ENCODE measurements at places on chromosomes 6 and 20.

DNA sequence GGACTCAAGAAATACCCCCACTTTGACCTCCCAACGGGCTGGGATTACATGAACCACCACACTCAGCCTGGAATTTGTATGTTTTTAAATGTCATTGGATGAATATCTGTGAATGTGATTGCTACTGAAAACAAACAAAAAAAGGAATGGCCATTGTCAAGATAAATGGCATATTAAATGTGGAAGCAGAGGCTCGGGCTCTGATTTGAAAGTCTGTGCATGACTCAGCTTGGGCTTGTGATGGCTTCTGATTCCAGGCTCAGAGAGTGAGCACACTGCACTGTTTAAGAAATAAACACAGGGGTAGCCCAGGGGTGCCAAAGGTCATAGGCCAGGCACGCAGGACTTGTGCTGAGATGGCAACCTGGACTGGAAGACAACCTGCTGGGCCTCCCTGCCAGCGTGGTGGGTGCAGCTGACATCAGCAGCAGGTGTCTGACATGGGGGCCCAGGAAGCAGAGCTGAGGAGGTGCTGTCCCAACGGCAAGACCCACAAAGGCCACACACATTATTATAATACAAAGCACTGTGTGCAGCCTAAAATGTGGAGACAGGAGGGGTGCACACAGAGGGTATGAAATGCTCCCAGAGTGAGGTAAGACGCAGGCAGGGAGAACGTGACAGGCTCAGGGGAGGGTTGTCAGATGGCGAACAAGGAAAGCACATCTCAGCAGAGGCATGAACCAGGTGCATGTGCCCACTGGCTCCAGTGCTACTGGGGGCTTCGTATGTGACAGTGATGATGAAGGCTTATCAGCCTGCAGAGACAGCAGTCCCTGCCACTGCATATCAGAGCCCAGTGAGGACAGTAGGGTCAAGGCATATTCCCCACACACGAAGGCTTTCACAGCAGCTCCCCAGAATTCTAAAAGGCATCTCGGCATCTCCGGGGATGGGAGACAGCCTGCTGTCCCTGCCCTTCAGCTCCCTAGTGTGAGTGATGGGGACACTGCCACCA, 169.4 kb downstream of the SYNDIG1 start:
- DNase-seq: no peak

GRCh38 chr6:2510316-2510715, 240.4 kb downstream of the MYLK4 start:
- DNase-seq: no peak

DNA sequence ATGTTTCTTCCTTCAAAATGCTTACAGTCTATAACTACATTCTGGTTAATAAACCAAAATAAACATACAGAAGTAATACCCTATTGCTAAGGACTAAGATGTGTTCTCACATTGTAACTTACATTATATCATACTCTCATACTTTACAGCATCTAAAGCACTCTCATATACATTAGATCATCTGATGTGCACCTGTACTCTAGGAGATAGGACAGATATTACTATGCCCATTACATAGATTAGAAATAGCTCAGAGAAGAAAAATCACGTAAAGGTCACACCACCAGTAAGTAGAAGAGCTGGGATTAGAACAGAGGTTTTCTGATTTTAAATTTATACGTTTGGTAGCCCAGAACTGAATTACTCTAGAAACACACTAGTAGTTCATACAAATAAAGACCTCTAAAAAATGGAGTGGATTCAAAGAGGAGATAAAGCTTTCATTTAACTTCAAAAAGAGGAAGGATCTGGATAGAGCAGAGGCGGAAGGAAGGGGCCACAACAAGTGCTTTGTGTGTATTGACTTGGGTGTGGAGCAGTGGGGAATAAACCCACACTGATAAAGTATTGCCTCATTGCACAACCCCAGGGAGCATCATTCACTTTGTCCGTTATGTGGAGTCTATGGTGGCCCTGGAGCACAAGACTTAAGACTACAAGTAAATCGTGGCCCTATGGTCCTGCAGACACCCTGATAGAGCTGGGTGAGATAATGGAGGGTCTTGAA, 30.9 kb downstream of the SLC2A12 start:
- DNase-seq: no peak

- DNase-seq: no peak
Measured at GRCh38 chr6:122678841-122679240, 68.6 kb downstream of the PKIB start.

GRCh38 chr20:54474046-54474445, 1.3 kb upstream of the DOK5 start:
- no peak for DNase-seq

DNA sequence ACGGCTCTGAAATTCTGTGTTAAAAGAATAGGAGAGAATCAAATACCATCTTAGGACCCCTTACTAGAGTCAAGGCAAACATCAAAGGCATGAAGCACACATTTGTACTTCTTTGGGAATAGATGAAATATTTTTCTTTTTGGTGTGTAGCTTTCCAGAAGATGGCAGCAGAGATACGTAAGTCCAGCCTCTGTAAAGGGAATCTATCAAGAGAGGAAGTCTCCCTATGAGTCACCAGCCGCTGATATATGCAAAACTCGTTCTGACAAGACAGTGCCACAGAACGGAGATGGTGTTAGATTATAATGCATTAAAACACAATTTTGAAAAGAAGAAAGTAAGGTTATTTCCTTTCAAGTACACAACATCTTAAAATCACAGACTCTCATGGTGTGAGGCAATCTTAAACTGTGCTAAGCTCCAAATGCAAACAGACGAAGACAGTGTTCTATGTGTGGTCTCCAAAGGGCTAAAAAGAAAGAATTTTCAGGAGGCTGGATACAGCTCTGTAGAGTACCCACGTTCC, 120.0 kb upstream of the AGPAT4 start:
- DNase-seq: peak; percentile 39

DNA sequence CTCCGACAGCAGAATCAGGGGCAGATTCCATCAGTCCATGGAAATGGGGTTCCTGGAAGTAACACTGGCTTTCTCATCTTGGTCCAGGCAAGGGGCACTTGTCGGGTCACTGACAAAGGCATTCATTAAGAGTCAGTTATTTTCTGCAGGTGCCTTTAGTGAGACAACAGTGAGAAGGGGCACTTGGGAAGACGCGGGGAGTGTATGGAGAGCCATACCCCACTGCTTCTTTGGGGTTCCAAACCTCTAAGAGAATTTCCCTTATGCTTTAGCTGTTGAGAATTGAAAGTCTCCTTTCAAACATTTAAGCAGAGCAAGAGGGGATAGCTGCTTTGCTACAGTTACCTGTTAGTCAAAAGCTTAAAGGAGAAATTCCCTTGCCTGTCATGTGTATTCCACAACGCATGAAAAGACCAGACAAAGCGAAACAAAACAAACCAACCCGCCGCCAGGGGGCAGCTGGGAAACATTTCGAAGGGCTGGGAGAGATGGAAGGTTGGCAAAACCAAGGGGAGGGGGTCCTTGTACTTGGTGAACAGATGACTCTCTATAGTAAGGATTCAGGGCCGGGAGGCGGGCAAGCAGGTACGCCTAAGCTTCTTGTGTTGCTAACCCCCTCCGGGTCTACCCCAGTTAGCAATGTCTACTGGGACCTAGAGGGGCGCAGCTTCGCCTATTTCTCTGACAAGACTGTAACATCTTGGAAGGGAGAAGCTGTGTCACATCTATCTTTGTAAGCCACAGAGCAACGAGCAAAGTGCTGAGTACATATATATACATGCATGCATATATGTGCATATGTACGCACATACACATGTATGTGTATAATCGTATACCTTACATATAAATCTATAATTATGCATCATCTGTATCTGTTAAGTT, 474.9 kb upstream of the AGPAT4 start:
- no peak for DNase-seq

- no peak for DNase-seq
Measured at GRCh38 chr6:150087336-150087735, 18.4 kb upstream of the ULBP3 start.

DNA sequence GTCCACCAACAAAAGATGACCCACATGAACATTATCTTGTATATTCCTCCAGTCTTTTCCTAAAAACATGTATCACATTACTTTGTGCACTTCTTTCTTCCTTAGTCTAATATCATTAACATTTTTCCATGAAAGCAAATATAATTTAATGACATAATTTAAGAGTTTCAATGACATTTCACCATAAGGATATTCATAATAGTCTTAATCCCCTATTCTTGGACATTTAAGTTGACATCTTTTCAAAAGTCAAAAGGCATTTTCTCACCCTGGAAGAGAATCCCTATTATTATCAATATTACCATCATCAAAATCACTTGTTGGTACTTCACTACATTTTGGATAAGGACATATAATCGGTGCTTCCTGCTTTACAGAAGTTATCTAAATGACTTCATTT, 31.3 kb downstream of the EPHA7 start:
- no peak for DNase-seq

DNA sequence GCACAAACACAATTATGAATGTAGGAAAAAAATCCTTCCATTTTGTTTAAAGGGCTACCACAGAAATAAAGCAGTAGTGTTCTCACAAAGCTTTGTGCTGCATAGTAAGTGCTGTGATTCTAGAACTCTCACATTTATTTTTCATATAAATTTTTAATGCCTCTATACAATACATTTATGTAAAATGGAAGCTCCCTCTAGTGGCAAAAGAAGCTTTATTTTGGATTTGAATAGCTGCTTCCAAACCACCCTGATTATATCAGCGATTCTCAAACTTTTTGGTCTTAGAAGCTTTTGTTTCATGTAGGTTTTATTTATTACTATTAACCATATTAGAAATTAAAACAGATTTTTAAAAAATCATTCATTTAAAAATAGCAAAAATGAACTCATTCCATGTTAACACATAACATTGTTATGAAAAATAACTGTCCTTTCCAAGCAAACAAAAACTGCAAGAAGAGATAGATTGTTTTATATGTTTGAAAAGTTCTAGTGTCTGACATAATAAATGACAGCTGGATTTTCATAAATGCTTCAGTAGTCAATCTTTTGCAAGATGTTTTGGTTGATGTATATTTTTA, 38.4 kb downstream of the HS3ST5 start:
- DNase-seq: no peak

DNA sequence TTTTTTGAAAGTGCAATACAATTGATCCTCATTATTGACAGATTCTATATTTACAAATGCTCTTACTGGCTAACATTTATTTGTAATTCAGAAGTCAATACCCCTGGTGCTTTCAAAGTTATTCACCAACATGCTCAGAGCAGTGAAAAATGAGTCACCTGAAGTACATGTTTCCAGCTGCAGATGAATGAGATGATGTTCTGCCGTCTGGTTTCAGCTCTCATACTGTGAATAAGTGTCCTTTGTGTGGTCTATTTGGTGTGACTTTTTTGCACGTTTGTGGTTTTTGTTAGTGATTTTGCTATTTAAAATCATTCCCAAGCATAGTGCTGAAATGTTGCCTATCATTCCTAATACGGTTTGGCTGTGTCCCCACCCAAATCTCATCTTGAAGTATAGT, 22.3 kb upstream of the EYA4 start:
- DNase-seq: no peak

DNA sequence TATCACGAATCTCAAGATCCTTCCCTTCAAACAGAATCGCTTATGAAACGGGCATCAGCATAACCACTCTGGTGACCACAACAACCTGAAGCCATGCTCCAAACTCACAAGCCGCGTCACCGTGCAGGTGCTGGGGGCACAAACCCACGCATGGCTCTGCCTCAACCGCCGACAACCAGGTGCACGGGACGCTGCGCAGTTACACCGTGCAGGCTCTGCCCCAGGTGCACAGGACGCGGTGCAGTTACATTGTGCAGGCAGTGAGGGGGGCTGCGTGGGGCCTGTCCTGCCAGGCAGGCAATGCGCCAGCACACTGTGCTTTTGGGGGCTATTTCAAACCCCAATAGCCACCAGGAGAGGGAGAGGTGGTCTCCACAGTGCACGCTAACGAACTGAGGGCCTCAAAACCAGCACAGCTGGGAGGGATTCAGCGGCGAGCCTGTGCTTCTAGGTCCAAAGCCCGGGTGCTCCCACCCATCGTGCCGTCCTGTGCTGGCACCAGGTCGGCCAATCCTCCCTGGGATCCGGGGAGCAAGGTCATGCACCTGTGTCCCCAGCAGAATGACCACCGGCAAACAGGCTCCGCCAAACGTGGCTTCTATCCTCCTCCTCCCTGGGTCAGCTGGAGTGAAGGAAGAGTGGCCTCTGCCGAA, 35.8 kb downstream of the ZBTB46 start:
- DNase-seq: no peak

GRCh38 chr6:109309917-109310316, 72.3 kb downstream of the CD164 start:
- DNase-seq: no peak

- no peak for DNase-seq
Measured at GRCh38 chr20:51536116-51537069, 6.1 kb downstream of the NFATC2 start.

GRCh38 chr6:84766118-84766798, 1.9 kb upstream of the TBX18 start:
- no peak for DNase-seq

DNA sequence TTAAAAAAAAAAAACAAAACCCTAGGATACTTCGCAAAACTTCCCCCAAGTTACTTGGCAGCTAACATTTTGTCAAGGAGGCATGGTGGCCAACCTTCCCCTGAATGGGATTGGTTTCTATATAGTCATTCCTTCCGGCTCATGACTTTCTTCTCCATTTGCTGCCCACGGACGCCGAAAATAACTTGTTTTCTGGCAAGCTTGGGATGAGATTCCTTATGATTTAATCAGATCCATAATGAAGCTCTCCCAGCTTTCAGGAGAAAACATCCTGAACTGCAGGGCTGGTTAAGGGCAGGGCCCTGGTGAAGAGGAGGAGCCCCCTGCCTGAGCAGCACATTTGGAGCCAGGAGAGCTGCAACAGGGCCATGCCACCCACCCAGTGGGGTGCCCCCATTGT, 49.9 kb downstream of the PPP1R16B start:
- no peak for DNase-seq

- no peak for DNase-seq
Measured at GRCh38 chr6:28748192-28748591, 175.6 kb downstream of the TRIM27 start.

- DNase-seq: no peak
Measured at GRCh38 chr20:44309763-44310663, 989 bp downstream of the FITM2 start.

GRCh38 chr6:4032475-4032874, 46.5 kb downstream of the FAM217A start:
- DNase-seq: no peak

- peak; percentile 45 for DNase-seq
Measured at GRCh38 chr6:142842418-142843261, 102.3 kb downstream of the HIVEP2 start.

DNA sequence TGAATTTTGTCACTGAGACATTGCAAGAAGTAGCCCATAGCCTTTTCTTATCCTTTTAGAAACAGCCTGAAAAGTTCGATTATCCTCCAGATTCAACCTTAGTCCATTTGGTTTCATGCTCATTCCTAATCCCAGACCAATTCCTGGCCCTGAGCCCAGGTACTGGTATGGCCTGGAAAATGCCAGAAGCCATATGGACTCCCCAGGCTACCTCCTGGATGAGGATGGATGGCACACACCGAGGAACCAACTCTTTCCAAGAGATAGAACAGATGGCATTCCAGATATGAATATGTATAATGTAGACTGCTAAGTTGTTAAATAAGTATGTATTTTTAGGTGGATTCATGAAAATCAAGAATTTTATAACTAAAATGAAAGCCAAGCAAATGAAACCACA, 51.6 kb upstream of the SNAP25 start:
- DNase-seq: no peak
